Mesenteric fat pad (tissue), 1 donor: ENCODE measurements at places on chromosomes 4 and X. TPM values are rescaled to one million over a fixed set of nuclear protein-coding genes. Genes with fewer than 3 reads are reported as not detected.

DNA sequence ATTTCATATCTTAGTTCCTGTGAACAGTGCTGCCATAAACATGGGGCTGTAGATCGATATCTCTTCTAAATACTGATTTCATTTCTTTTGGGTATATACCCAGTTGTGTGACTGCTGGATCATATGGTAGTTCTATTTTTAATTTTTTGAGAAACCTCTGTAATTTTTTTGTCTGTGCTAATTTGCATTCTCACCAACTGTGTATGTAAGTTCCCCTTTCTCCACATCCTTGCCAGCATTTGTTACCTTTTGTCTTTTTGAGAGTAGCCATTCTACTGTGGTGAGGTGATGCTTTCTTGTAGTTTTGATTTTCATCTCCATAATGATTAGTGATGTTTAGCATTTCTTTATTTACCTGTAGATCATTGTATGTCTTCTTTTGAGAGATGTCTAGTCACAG is 2086.5 kb upstream of the TENM3 start:
- DNase-seq, result no peak

The SOX3 gene
- not detected for total RNA-seq

- no peak for DNase-seq
Observed at GRCh38 chr4:2219233-2219760, 22.6 kb downstream of the HAUS3 start.

DNA sequence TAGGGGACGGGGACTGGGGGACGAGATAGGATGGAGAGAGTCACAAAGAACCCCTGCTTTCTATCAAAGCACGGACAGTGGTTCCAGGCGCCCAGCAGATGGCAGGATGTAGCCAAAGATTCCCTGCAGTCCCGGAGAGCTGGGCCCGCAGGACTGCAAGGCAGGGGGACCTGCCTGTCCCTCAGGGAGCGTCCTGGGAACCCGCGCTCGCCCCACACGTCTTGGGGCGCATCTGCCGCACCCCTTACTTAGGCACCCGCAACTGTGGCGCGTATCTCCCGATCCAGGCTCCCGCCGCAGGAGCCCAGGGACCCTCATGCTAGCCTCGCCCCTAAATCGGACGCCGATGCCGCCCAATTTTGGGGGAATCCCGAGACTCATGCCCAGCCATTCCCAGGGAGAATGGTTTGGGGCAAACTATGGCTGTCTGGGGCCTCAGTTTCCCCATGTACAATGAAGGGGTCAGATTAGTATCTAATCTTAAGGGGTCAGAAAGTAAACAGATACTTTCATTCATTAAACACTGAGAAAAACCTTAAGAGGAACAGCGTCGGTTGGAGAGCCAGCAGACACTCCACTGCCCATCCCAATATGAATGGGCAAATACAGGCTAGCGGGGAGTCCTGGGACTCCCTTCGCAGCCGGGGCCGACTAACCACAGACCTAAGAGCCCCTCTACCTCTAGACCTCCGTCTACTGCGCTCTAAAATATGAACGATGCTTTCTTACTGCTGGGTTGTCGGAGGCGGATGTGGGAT is 581 bp upstream of the STK32B start:
- DNase-seq, result no peak

- DNase-seq, result no peak
Observed at GRCh38 chrX:16466640-16467432, 183.1 kb upstream of the S100G start.

DNA sequence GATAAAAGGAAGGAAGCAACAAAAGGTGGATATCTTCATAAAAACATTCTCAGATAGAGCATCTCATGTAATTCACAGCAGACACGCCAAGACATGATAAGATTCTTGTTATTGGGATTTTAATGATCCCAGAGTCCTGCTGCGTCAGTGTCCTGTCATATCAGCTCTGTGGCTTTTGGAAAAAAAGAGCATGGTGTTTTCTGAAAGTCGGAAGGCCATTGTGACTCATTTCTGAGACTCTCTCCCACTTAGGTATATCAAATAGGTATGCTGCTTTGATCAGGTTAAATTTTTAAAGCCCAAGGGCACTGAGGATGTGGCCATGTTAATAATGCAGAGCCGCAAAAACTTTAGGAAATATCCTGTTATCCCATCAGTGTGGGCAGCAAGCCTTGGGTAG is 481.0 kb downstream of the KCNIP4 start:
- no peak for DNase-seq
